T-helper 2 cell treated with Interferon-gamma antibody and Interleukin-4, amounts not matched to agents 5 μg/mL and 100 μg/mL, for 36 hours (primary cell): ENCODE measurements at places on chromosomes 13 and 19.

DNA sequence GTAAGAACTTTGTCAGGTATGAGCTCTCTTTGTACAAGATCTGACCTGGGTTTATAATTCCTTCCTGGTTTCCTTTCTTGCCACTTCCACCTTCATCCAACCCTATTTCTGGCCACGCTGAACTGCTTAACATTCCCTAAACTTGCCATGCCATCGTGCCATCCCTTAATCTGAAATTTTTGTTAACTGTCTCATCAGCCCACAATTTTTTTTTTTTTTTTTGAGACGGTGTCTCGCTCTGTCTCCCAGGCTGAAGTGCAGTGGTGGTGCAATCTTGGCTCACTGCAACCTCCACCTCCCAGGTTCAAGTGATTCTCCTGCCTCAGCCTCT, 144.6 kb downstream of the GGACT start:
- no peak for DNase-seq

DNA sequence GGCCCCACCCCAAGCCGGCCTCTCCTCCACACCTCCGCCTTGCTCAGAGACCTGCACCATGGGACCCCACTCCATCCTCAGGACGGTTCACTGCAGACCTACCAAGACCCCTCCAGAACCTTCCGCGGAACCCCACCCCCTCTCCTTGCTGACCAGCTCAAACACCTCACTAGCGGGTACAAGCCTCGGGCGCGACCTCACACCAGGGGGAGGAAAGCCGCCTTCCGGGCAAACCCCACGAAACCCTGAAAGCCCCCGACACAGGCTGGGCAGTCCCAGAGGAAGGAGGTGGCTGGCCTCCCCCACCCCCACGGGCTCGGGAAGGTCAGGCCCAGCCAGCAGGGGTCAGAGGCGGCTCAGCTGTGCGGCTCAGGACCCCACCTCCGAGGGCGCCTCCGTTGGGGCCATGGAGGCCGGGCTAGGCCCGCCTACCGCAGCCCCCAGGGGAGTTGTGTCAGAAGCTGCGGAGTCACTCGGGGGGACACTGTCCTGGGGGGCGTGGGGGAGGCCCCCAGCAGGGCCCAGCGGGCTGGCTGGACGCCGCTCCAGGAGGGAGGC, 9.8 kb downstream of the GRIN3B start:
- DNase-seq = no peak

GRCh38 chr13:72317346-72318109, 409.9 kb downstream of the MZT1 start:
- no peak for DNase-seq

- no peak for DNase-seq
Observed at GRCh38 chr13:42007844-42008243, 40.6 kb upstream of the DGKH start.

DNA sequence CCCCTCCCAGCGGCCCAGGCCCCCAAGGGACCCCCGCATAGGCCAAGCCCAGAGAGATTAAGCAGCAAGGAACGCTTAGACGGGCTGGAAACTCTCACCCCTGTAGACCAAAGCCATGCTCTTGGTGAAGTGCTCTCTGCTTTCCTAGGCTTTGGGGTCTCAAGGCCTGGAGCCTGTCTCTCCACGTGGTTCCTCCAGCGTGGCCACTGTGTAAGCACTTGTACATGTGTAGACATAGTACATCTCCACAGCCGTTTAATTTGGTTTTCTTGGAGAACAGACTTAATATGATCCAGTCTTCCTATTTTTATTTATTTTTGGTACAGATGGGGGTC, 1.1 kb downstream of the NUDT19 start:
- no peak for DNase-seq

DNA sequence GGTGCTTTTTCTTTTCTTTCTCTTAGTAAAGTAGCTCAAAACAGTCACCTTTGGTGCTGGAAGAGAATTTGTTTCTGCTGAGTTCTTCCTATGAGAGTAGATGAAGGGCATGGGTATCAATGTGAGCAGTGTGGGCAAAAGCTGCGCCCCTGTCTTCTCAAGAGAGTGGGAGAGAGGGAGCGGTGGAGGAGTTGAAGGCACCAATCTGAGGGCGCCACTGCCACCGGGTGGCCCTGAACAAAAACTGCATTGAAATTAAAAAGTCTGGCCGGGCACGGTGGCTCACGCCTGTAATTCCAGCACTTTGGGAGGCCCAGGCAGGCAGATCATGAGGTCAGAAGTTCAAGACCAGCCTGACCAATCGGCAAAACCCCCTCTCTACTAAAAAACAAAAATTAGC, 28.7 kb upstream of the EPHX3 start:
- no peak for DNase-seq

GRCh38 chr13:75356421-75356820, 125.5 kb downstream of the TBC1D4 start:
- no peak for DNase-seq

GRCh38 chr13:100753376-100753775, 78.8 kb upstream of the TMTC4 start:
- DNase-seq = no peak

DNA sequence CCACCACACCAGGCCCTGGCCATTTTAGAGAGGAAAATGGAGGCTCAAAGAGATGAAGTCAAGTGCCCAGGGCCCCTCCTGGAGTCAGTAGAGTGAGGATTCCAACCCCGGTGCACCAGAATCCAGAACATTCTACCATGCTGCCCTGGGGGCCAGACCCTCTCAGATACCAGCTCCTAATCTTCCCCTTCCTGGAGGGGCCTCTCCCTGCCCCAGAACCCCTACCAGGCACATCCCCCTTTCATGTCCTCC, 11.1 kb downstream of the CAPN12 start:
- no peak for DNase-seq

DNA sequence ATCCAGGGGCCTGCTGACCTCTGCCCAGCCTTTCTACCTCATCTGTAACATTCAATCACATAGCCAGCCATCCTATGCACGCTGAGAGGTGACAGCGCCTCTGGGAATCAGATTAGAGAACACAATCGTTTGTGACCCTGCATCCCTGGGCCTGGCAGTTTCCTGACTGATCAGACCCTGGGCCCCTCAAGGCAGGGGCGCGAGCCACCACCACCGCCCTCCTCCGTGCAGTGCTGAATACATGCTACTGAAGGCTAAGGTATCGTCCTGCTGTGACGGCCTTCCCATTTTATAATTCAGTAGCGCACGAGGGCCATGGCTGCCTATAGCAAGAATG, 1.3 kb downstream of the TMTC4 start:
- no peak for DNase-seq

DNA sequence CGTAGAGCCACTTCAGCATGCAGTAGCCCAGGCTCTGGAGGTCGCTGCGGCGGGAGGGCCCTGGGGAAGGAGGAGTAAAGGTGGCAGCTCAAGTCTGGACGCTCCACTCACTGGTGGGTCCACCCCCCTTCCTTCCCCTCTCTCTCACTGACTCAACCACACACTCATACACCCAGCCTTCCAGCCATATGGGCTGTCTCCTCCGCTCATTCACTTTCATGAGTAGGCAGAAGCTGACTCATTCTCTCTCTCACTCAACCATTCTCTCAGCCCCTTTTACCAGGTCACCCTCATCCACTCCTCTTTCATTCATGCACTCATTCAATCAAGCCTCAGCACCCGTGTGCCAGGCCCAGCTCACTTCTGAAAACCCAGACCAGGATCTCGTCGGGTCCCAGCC, 27.5 kb upstream of the SIGLEC11 start:
- peak; percentile 14 for DNase-seq

DNA sequence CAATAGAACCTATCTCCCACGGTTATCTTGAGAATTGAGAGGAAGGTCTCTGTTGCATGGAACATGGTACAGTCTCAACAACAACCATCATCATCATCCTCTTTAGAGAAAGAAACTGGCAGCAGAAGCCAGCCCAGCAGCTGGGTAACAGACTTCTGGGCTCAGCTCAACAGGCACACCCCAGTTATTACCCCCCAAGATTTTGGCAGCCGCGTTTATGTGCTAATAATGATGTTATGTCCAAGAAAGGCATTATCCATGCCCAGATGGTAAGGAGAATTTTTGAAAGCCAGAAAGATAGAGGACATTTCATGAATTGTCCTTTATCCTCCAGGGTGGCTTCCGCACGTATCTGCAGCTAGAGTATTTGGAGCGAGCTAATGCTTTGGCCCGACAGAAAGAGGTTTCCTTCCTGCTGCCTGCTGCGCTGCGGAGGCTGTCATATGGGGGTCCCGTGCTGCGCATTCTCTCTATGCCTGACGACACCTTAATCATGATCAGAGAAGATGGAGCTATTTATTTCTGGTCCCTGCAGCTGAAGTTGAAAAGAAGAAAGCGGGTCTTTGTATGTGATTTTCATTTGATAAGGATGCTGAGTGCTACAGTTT, 89.9 kb downstream of the TEX26 start:
- DNase-seq = no peak
